ENCODE measurements at places on chromosomes 4 and X.
A peak's percentile ranks its signal among the peaks of the same experiment; 100 is the strongest.

DNA sequence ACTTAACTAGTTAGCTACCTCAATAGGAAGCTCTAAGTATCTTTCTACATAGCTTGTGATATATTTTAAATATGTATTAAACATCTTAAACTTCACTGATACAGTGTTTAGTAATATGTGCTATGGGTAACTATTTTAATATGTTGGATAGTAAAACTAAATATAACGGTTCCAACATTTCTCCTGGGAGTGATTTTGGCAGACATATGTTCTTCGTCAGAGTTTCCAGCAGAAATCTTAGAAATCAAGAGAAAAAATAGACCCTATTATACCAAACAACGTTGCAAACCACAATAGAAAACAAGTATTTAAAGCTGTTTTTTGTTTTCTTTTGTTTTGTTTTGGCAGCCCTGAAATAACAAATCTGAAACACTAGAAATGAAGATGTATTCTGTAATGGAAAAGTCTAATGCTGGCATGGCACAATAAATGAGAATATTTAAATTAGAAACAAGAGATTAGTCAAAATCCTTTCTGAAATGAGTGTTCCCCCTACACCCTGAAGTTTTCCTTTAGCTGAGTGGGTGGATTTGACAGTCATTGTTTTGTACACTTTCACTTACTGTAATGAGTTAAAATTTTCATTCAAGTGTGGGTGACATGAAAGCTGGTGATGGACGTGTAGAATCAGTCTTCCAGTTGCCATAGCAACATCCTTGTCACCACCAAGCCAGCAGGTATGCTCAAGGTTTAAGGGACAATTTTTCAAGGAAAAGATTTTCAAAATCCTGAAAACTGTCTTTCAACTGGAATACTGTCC lies 233.5 kb downstream of the SCFD2 start:
- no peak for DNase-seq

- DNase-seq, result peak; percentile 79
Measured at GRCh38 chr4:105474099-105474518, 247 bp upstream of the PPA2 start.

DNA sequence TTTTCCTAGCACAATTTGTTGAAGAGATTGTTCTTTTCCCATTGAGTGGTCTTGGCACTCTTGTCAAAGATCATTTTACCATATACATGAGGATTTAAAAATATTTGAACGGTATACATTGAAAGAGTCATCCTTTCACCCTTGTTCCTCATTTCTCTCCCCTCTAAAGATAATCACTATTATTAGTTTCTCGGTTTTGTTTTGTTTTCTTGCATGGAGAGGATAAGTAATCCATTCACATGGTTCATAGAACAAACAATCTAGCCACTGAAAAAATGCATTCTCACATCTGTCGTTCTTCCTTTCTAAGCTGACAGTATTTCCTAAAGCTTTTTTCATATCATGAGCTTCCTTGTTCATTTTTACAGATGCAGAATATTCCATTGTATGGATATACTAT lies 39.2 kb upstream of the MSMO1 start:
- DNase-seq, result no peak

DNA sequence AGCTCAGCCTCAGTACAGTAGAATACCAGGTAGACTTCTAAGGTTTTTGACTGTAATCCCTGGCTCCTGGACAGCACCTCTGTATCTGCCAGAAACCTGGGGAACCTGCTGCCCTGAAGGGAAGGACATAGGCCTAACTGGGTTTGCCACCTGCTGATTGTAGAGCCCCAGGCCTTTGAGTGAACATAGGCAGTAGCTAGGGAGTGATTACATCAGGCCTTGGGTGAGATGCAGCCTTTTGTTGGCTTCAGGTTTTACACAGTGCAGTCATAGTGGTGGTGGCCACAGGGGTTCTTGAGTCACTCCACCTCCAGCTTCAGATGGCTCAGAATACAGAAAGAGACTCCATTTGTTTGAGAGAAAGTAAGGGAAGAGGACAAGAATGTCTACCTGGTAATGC lies 19.3 kb downstream of the IQCM start:
- no peak for DNase-seq

- DNase-seq, result no peak
Measured at GRCh38 chr4:146567396-146567795, 45.7 kb upstream of the SLC10A7 start.

DNA sequence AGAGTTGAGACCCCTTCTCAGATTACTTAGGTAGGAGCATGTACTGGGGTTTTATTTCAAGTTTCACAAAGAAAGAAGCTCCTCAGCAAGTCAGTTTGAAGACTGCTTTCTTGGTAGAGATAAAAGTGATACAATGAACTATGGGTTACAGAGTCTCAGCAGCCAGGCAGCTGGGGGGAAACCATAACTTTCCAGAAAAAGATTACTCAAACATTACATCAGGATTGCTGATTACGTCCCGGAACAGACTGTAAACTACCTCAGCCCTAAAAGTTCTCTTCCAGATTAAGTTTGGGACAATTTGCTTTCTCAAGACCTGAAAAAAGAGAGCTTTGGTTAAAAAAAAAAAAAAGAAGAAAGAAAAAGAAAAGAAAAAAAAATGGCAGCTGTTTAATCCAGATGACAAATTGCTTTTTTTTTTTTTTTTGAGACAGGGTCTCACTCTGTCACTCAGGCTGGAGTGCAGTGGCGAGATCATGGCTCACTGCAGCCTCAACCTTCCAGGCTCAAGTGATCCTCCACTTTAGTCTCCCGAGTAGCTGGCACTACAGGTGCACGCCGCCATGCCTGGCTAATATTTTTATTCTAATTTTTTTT lies 16.6 kb downstream of the SAT1 start:
- no peak for DNase-seq

DNA sequence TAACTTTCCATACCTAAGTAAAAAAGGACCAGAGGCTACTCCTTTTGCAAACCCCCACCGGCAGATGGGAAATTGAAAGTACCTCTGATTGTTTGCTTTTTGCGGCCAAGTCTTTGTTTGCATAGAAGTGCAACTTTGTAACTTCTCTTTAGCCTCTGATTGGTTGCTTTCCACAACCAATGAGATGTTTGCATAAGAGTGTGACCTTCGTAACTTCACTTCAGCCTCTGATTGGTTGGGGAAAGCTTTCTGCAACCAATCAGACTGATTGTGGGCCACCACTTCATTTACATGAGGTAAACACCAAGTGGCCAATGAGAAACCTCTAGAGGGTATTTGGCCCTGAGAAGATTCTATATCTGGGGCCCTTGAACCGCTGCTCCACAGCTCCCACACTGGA lies 48.8 kb upstream of the PGRMC1 start:
- no peak for DNase-seq

- no peak for DNase-seq
Measured at GRCh38 chr4:79338148-79338547, 12.3 kb upstream of the NAA11 start.

- DNase-seq, result no peak
Measured at GRCh38 chr4:110550260-110550659, 72.6 kb downstream of the PITX2 start.

GRCh38 chrX:75649829-75650228 lies 127.0 kb upstream of the ZDHHC15 start:
- DNase-seq, result no peak

GRCh38 chrX:149476513-149476912 lies 28.6 kb downstream of the IDS start:
- no peak for DNase-seq

DNA sequence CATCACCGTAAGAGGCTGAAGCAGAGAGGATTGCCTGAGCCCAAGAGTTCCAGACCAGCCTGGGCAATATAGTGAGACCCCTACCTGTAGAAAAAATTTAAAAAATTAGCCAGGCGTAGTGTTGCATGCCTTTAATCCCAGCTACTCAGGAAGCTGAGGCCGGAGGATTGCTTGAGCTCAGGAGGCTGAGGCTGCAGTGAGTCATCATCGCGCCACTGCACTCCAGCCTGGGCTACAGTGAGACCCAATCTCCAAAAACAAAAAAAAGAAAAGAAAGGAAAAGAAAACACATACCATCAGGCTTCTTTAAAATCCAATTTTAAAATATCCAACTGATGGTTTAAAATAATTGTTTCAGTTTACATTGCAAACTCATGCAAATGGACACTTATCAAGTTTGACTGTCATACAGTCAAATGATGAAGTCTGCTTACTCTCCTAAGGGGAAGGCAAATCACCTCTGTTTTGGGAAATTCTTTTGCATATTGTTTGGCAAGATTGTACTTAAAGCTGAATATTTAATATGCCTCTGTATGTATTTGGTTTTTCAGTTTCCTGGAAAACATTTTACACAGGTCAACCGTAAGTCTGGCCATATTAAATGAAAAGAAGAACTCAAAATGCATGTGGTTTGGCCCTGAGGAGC lies 23.7 kb upstream of the TENM3 start:
- DNase-seq, result no peak

GRCh38 chr4:85370400-85371032 lies 104.4 kb upstream of the ARHGAP24 start:
- DNase-seq, result peak; percentile 1

DNA sequence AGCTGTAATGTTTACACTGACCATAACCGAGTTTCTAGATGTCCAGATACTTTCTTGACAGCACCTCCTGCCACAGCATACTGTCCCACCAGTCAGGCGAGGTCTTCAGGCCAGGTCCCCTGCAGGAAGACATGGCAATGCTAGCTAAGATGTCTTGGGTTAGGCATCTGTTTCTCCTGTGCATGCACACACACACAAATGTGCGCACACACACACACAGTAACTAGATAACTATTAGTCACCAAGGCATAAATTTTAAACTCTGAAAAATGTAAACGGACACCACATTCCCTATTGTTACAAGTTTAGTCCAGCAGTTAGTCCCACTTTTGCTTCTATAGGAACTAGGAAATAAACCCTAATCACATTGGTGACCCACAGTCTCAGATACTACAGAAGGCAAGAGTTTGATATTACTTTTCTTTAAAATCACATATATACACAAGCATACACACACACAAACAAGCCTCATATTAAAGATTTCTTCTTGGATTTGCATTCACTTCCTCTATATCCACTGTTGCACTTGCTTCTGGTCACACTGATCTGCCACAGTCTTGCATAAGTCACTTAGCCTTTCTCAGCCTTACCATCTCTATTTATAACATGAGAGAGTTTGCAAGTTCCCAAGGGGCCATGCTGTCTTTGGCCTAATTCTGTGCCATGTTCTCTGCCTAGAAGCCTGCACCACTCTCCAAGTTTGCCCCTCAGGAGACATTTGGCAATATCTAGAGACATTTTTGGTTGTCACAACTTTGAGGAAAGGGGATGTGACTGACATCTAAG lies 32.2 kb downstream of the IL21 start:
- no peak for DNase-seq

DNA sequence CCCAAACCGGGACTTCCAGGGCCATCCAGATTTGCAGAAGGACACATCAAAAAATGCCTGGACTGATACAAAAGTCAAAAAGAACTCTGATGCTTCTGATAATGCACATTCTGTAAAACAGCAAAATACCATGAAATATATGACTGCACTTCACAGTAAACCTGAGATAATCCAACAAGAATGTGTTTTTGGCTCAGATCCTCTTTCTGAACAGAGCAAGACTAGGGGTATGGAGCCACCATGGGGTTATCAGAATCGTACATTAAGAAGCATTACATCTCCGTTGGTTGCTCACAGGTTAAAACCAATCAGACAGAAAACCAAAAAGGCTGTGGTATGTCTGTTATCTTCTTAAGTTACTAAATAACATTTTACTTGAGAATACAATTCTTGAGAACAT lies 9.2 kb downstream of the PLK4 start:
- DNase-seq, result no peak

- no peak for DNase-seq
Measured at GRCh38 chrX:113644426-113644825, 803.8 kb upstream of the AMOT start.

GRCh38 chr4:76950052-76950955 lies 752 bp downstream of the SEPTIN11 start:
- peak; percentile 53 for DNase-seq

- no peak for DNase-seq
Measured at GRCh38 chr4:110059556-110060191, 138.7 kb downstream of the ELOVL6 start.

- DNase-seq, result no peak
Measured at GRCh38 chr4:161148051-161148450, 1015.7 kb downstream of the FSTL5 start.

- no peak for DNase-seq
Measured at GRCh38 chr4:166680796-166681195, 553.5 kb downstream of the SPOCK3 start.

DNA sequence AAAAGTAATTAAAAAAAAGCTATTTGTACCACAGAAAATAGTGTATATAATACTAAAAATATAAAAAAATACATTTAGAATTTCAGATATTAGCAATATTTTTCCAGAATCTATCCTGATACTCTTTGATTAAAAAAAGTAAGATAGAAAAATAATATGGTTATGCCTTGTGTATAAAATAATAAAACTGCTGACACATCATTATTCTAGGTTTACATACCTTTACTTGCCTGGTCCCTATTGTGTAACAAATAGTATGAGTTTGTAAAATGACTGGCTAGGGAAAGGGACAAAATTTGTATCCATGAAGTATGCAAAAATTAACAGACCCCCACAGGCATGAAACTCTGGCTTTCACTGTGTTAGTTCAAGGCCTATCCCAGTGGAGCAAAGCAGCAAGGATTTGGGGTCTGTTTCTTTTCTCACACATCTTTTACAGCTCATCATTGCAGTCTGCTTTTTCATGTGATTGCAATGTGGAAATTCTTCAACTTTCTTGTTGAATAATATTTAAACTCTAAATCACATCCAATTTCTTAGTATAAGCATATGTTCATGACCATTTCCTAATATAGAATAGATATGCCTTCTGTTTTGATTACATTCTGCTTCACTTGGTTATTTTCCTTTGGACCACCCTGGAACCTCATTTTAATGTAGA lies 136.7 kb upstream of the PCDH18 start:
- no peak for DNase-seq

- DNase-seq, result no peak
Measured at GRCh38 chr4:95590615-95591014, 41.8 kb upstream of the UNC5C start.

DNA sequence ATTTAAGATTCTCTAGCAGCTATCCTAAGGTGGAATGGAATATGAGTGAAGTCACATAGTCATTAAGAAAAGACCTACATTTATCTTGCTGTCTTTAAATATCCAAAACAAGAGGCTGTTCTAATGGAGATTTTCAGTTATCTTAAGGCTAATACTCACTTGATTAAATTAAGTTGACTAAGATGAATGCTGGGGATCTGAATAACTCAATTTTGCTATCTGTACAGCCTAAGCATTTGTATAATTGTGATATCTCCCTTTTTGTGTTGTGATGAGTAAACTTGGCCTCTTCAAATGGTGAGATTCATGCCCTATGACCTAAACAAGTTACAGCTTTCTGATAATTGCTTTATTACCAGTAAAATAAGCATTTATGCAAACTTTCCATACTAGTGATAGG lies 13.6 kb upstream of the GUCY1A1 start:
- no peak for DNase-seq

DNA sequence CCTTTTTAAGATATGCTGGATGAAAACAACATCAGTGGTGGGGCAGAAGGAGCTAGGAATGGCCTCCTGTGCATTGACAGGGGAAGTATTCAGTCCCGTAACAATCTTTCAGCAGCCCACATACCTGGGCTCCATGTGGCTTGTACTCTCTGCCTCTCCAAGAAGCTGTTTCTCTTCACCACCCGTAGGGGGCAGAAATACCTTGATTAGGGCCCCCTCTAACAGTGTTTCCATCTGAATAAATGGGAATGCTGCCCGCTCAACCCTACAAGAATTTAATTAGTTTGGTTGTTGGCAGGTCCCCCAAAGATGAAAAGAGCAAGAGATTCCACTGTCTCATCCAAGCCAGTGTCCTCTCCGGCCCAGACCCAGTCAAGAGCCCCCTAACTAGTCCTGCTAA lies 155.2 kb downstream of the SMIM20 start:
- no peak for DNase-seq

All from nucleus accumbens (tissue), 56 donors.